ENCODE measurements at places on chromosomes 1 and 21.

GRCh38 chr1:119308806-119309205, 59.8 kb upstream of the HAO2 start:
- DNase-seq: no peak

- DNase-seq: no peak
Observed at GRCh38 chr1:19046972-19047731, 90.7 kb upstream of the IFFO2 start.

- DNase-seq: no peak
Observed at GRCh38 chr21:42525029-42525581, 11.5 kb downstream of the SLC37A1 start.

- no peak for DNase-seq
Observed at GRCh38 chr1:27887215-27888021, 15.1 kb downstream of the THEMIS2 start.

GRCh38 chr1:11882814-11883538, 24.2 kb upstream of the NPPB start:
- DNase-seq: no peak

DNA sequence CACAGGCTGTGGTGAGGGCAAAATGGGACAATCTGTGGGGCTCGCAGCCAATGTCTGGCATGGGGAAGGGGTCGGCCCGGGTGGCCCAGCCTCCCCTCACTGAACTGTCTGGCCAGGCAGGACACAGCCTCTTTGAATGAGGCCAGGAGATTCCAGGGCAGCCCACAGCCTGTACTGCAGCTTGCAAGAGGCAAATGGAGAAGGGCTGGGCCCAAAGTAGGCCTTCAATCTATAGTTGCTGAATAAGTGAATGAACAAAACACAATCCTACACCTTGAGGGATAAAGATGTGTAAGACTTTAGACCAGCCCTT, 23.2 kb downstream of the SLC27A3 start:
- no peak for DNase-seq

DNA sequence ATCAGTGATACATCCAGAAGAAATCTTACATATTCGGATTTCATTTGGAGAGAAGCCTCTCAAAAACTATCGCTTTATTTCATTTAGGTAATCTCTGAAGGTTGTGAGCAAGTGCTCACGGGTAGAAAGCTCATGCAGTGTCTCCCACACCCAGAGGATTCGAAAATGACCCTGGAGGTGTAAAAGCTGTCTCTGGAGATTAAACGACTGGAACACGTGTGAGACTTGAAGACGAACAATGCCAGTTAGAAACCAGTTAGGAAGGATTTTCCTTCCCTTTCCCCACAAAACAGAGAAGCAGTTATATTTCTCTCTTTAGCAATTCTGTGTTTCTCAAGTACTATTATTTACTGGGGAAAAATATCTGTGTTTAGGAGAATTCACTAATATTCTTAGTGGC, 92.5 kb upstream of the CD55 start:
- no peak for DNase-seq

- peak; percentile 76 for DNase-seq
Observed at GRCh38 chr1:246622035-246622652, 55.9 kb downstream of the CNST start.

DNA sequence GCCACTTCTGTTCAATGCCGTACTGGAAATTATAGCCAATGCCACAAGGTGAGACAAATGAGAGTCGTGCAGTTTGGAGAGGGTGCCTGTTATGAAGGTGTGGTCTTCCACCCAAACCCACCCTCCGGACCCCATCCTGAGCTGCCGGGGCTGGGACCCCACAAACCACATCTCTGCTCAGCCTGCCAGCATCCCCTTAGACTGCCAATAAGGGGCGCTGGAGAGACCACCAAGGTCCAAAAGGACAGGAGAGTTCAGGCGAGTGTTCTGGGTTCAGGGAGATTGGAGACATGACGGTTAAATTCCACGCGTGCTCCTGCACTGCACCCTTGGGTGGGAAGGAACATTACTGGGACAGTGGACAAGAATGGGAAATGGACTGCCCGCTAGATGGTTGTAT, 48.7 kb upstream of the COL18A1 start:
- peak; percentile 20 for DNase-seq

- no peak for DNase-seq
Observed at GRCh38 chr21:31220575-31220974, 123.5 kb downstream of the TIAM1 start.

DNA sequence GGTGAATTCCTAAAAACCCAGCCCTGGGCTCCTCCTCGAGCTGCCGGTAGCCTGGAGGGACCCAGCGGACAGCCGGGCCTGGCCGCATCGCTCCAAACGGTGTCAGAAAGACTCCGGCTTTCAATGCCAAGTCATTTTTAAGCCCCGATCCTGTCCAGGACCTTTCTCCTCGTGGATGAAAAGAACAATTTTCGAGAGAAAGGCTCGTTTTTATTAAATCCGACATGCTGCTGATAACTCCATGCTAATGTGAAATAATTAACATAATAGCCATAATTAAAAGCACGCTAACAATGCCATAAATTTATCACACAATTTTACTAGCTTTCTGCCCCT, 4.6 kb upstream of the FOXD3 start:
- no peak for DNase-seq

DNA sequence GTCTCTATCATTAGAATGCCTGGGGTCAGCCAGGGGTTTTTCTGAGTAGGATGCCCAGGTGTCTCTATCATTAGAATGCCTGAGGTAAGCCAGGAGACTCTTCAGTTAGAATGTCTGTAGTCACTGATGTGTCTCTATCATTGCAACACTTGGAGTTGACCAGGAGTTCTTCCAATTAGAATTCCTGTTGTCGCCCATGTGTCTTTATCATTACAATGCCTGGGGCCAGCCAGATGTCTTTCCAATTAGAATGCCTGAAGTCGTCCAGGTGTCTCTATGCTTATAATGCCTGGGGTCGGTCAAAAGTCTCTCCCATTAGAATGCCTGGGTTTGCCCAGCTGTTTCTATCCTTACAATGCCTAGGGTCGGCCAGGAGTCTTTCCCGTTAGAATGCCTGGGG, 55.8 kb downstream of the RNF187 start:
- DNase-seq: no peak

DNA sequence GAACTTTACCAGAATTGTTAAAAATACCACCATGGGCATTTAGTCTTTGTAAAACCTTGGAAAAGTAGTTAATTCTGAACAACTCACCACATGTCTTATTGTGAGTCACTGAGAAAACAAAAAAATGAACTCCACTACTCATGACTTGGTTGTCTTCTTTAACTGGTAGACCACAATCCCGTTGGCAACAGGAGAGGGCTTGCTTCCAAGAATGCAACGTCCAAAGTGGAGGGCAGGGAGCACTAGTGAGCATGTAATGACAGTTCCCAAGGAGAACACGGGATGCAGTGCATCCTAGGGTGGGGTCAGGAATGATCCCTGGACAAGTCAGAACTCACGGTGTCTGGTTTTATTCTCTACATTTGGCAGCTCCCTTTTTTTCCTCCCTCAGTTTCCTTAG, 15.2 kb upstream of the HMCN1 start:
- peak; percentile 88 for DNase-seq
